ENCODE measurements at places on chromosomes 3 and 15.

DNA sequence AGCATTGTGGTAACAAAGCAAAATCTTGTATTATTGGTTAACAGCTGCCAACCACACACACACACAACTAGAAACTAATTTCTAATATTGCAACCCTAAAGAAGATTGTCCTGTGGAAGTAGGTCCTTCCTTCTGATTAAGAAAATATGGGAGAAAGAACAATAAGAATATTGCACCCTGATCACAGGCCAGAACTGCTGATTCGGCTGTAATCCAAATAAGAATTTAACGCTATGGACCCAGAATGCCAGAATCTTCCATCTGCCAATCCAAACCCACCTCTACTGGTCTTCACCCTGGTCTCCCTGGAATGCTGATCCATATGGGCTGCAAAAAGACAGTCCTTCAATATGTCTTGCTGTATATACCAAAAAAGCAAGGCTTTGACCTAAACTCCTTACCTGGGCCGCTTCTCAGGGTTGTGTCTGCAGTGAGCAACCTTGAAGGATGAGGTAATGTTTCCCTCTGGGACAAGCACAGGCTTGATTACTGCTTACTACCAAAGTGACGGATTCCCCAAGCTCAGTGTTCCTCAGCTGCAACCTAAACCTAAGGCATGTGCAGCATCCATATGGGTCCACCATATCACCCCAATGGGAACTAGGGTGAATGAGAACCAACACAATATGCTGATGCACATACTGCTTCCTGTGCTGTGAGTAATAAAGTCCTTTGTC, 8.0 kb downstream of the CCDC14 start:
- DNase-seq, result no peak

DNA sequence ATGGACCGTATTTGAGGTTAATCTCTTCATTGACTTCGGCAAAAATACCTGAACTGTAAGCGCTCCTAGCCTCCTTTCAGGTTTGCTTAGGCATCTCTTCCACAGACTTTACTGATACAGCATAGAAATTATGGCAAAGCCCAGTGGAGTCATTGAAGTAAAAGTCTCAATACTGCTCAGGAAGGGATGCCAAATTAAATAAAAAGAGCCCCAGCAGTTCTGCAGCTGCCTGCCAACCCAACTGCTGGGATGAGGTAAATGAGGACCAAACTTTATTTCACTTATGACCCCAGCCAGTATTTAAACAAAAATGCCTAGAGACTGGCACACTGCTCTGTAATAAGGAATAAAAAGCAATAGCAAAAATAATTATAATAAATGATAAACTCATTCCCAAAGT, 65.4 kb downstream of the IQCH start:
- DNase-seq, result no peak

- no peak for DNase-seq
These were observed 1103.1 kb downstream of the ROBO2 start for GRCh38 chr3:78143000-78143399.

DNA sequence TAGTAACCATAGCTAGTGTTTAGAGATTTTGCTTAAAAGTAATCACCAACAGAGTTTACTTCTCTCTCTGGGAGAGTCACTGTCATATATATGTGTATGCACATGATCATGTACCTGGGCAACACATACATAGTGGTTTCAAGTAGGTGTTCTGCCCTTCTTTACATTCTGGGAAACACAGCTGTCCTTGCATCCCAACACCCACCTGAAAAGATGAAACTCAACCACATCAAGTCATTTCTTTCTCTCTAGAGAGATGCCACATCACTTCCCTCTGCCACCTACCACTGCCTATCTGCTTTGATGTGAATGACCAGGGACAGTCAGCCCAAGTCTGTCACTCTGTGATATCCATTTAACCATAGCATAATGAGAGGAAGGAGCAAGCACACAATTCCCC, 155.8 kb upstream of the GADL1 start:
- no peak for DNase-seq

DNA sequence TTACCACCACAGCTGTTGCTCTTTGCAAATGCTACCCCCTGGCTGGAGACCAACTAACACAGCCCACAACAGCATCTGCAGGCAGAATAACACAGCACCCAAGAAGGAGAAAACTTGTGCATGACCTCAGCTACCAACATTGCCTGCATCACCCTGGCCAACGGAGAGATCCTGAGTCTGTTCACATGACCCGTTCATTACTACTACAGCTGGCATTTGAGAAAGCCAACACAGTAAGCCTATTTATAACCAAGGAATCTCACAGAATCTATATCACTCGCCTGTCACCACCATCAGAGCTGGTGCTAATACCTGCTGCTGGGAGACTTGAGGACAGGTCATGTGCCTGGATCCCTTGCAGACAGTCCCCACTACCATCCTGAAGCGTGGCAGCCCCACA, 215.2 kb downstream of the POLQ start:
- no peak for DNase-seq

DNA sequence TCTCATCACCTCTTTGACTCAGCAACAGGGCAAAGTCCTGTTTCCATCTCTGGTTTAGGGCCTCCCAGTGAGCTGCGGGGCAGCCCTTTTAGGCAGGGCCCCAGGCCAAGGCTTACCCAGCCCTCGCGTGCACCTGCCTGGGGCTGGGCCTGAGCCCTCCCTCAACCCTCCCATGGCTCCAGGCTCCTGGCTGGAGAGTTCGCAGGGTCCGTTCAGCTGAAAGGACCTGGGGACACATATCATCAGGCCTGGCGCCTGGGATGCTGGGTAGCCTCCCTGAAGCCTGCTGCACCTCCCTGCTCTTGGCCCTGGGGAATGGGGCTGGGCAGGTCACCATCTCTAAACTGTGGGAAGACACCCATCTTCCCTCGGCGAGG, 29.7 kb downstream of the HDAC11 start:
- DNase-seq, result no peak

- DNase-seq, result no peak
These were observed 193.9 kb upstream of the UBE2E1 start for GRCh38 chr3:23611737-23612295.

- no peak for DNase-seq
These were observed 12.9 kb upstream of the DNAJB8 start for GRCh38 chr3:128479558-128480086.

DNA sequence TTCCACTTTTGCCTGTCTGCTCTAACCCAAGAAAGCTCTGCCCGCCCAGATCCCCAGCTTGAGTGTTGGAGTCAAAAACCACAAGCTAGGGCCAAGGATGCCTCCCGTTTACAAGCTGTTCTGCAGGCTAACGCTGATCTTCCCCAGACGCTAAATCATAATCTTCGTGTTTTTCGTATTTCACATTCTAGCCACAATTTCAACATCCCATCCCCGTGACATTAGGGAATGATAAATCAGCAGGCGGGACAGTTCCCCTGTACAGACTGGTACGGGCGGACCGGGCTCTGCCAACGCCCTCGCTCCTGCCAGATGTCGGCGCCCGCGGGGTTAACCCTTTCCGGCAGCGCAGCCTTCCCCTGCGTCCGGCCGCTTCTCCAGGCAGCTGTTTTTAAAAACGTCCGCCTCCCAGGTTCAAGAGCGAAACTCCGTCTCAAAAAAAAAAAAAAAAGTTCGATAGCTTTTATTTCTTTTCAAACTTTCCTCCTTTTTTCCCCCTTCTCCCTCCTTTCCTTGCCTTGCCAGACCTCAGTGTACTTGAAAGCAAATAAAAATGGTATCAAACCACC, 81.0 kb upstream of the BNC1 start:
- no peak for DNase-seq

DNA sequence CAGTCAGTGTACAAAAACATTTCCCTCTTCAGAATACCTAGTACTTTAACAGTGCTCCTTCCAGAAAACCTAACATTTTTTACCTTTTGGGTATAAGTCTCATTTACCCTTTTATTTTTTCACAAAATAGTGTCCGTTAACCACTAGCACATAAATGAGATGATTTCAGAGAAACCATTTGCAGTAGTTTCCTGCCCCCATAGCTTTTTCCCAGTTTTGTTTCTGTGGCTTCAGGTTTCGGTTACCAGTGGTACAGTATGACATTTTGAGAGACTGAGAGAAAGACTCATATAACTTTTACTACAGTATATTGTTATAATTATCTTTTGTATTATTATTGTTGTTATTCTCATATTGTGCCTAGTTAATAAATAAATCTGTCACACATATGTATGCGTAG, 6.2 kb upstream of the RBMS3 start:
- DNase-seq, result no peak

DNA sequence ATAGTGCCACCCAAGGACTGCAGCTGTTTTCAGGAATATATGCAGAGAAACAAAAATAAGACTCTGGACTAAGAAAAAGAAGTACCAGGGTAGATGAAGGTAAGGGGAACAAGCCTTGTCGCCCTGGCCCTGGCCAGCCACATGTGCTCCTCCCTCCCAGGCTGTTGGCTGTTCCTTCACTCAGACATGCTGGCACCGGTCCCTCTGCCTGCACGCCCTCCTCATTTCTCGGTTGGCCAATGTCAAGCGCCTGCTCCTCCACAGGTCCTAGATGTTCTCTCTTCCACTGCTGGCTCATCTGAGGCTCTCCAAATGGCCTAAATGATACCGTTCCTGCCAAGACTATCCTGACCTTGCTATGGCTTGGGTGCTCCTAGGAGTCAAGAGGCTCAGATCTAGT, 288.4 kb upstream of the LYSMD4 start:
- DNase-seq, result no peak

- DNase-seq, result no peak
These were observed 96.6 kb upstream of the AGTR1 start for GRCh38 chr3:148600902-148601765.

DNA sequence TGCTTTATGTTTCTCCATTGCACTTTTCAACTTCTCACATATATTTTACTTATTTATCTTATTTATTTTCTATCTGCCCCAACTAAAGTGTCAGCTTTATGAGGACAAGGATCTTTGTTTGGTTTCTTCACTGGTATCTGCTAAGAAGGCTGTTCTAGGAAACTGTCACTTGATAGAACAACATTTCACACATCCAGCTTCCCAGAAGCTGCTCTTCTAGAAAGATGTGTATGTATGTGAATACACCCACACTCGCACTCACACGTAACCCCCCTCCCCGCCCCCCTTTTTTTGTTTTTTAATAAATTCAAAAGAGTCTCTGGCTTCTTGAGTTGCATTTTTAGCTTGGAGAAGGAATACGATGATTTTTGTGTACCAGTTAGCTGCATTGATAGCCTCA, 143.1 kb downstream of the AKAP13 start:
- no peak for DNase-seq

- no peak for DNase-seq
These were observed 13.4 kb downstream of the FHIT start for GRCh38 chr3:61237858-61238257.

- no peak for DNase-seq
These were observed 106.3 kb downstream of the PLD1 start for GRCh38 chr3:171704002-171704401.

DNA sequence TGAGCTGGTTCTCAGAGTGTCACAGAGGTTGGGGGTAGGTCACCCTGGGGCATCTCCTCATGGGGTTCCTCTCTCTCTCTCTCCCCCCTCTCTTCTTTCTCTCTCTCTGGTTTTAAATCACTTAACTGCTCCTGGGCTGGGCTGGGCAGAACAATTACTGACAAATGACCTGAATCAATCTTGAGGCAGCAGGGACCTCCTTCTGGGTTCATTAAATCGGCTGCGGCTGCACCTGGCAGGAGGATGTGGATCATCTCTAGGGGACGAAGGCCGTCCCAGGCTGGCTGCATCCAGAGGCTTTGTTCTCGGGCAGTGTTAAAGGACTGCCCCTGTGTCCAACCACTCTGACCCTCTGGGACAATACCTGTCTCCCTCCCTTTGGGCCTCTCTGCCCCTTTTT, 143.1 kb downstream of the TLE3 start:
- DNase-seq, result no peak

DNA sequence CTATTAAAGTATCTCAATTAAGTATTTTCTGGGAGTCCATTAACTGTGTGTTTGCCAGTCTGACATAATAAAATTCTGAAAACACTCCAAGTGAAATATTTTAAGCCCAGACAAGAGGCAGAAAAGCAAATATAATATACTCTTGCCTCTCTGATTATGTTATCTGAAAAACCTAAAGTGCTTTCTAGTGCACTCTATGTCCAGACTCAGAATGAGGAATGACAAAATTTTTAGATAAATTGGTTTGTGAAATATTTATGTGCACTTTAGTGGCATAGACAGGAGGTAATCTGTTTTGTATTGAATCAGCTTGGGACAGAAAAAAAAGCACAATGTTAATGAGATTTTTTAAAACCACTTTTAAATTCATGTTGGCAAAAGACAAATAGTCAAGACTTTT, 508.2 kb upstream of the SUCLG2 start:
- no peak for DNase-seq

DNA sequence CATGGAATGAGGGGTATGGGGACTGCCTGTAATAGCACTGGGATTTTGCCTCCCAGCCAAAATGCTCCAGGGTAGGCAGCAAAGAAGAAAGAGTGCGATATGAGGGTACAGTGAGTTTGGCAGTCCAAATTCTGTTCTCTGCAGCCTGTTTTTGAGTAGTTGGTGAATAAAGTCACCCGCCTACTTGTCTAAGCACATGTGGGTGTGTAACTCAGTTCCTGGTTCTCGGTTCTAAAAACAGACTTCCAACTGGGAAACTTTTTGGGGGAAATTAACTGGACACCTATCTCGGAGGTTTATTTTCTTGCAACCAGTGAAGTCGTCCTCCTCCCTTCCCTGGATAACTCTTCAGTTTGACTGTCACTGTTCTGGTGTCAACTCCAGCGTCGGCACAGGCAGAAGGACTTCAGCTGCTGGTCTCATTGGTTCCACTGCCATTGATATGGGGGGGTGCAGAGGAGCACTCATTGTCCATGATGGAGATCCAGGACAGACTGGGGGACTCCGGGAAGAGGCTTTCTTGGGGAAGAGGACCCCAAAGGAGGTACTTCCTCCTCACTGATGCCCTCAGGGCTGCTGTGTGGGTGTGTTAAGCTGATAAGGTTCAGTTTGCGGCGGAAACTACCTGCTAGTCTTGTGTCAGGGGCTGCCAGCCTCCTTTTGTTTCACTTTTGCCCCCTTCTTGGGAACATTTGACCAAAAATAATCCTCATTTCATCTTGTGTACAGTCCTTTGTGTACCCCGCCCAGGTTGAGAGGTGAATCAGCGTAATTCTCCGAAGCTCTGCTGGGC, 13.2 kb downstream of the GHRL start:
- no peak for DNase-seq

DNA sequence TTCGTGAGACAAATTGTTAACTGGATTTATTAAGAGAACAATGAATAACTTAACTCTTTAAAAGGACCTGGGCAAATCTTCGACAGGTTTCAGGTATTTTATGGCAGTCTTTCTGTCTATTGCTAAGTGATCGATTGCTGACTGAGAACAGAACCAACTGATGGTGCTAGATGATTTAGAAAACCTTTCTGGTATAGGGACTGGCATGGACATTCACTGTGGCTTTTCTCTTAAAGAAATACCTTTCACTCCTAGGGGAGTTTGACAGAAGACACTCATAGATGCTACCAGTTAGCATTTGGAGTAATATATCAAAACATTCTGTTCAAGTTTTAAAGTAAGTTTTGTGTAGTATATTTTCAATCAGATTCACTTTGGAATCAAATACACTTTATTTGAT, 654 bp downstream of the PPARG start:
- DNase-seq, result no peak
